ENCODE measurements at places on chromosomes 11 and 22.

DNA sequence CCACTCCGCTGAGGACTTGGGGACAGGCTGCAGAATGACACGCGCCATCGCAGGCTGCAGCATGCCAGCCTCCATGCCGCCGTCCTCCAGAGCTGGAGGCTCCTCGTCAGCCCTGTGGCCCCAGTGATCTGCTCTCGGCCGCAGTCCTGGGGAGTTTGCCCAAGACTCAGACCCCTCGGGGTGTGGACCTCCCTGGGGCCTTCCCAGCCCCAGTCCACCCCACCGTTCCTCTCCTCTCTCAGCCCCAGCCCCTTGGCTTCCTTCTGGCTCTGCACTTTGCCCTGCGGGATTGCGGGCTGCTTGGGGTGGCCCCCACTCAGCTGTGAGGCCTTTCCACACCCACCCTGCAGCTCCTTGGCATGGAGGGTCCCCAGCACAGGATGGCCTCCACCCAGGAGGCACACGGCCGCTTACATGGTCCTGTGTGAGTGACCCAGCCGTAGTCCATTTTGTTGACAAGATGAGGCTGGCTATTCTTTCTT is 414.9 kb downstream of the TBC1D22A start:
- no peak for DNase-seq

GRCh38 chr22:23182309-23183060 is 2.2 kb downstream of the BCR start:
- DNase-seq: peak; percentile 51

DNA sequence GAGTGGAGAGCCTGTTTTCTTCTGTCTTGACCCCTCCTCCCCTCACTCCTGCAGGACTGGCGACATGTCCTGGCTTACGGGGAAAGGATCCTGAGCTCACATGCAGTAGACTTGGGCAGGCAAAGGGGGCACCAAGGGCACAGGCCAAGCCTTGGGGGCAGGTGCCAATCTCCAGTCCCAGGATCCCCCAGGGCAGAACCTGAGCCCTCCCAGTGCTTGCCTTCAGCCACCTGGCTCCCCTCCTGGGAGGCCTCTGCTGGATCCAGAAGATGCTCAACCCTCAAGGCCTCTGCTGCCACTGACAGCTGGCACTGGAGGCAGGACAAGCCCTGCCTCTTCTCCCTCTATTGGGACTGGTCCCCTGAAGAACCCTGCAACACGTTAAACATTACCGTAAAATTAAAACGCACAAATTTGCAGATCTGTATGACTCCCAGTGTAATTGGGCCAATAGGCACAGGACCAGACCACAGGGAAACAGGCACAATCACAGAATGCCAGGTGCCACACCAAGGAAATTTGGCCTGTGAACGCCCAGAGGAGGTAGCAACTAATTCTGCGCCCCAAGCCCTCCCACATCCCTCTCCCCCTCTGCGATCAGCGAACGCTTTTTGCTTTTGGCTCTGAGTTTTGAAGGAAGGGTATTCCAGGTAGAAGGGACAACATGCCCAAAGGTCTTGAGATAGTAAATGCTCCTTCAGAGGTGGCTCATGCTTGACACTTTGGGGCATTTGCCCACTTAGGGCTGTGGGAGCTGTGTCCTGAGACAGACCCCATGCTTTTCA is 967 bp upstream of the LZTR1 start:
- DNase-seq: no peak

DNA sequence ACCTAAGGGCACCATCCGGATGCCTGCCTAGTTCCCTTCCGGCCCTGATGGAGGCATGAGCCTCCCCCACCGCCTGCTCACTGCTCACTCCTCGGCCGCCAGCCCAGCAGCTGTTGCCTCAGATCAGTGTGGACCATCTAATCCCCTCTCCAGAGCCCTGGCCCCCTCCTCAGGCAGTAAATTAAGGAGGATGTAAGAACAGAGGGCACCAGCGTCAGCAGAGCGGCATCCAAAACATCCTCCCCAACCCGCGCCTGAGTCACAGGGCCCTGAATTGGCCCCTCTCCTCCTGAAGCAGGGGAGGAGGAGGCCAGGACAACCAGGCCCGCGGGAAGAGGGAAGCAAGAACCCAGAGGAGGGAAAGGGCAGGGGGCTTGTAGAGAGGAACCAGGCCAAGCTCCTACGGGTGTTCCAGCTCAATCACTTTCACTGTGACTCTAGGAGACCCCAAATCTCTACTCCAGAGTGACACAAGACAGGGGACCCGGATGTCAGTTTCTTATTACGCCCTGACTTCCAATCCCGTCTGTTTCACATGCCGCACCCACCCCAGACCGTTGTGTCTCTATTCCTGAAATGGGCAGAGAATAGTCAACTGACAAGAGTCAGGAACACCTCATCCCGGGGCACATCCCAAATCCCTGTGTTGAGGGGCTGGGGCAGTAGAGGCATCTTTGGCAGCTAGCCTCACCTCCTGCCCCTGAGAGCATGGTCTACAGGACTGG is 31.3 kb upstream of the MYOD1 start:
- DNase-seq: no peak

- DNase-seq: no peak
Measured at GRCh38 chr11:84890676-84891075, 736.5 kb downstream of the DLG2 start.

- DNase-seq: no peak
Measured at GRCh38 chr11:134581121-134581626, 169.1 kb upstream of the B3GAT1 start.

DNA sequence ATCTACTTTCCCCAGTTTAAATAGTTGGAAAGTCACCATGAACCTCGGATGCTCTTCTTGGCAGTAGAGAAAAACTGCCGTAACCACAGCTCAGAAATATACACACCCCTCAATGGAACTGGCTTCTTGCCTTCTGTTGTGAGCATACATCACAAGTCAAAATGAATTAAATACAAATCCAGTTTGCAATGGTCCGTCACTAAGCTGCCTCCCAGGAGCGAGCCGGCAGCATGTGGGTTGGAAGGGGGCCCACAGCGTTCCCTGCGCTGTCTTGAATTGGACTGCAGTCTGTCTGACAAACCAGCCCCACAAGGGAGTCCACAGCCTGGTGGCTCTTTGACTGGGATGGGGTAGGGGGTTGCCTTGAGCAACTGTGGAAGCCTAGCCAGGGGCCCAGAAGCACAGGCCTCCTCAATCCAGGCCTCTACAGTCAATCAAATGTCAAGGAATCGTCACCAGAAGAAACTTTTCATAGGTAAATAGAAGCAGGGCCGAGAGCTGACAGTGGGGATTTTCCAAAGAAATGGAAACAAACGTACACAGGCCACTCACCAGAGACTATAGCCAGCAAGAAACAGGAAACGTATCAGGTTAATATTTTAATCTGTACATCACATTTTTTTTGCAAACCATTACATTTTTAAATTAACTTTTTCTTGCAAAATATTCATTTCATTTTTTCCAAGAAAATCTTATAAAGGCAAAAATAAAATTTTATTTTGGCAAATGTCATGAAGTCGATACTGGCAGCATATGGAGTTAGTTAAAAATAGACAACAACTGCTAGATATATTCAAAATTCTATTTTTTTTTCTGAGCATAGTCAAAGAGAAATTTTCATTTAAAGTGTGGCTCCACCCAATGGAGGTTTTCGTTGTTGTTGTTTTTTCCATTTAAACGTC is 38.5 kb downstream of the C11orf58 start:
- DNase-seq: no peak

GRCh38 chr22:46476547-46476941 is 60.9 kb downstream of the CELSR1 start:
- DNase-seq: peak; percentile 91

GRCh38 chr11:92104349-92104748 is 120.3 kb upstream of the FAT3 start:
- DNase-seq: no peak

DNA sequence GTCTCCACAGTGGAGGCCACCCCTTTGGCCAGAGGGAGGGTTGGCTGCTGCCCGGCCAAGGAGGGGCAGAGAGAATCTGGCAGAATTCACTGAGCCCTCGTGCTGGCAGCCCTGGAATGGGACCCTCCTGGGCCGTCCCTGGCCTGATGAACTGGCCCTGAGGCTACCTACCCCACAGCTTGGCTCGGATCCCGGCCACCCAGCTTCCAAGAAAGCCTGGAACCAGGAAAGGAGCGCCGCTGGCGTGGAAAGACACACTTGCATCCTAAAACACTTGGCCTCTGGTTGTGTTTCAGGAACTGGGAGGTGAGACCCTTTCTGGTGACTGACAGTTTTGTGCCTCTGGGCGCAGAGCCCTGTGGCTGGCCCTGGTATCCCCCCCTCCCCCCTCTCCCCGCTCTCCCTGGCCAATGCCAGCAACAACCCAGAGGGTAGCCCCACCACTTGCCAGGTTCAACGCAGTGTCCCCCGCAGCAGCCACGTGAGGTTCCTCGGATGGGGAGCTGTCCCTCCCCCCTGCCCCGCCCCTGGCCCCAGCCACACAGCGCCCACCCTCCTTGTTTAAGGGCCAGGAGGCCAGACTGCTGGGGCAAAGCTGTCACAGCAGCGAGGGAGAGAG is 693 bp downstream of the NFAM1 start:
- DNase-seq: no peak

GRCh38 chr22:40653361-40653760 is 16.8 kb upstream of the MRTFA start:
- no peak for DNase-seq

- DNase-seq: no peak
Measured at GRCh38 chr11:40291329-40291728, 1168.1 kb downstream of the LRRC4C start.

Measured in suppressor macrophage treated with lipopolysaccharide for 4 hours (primary cell).